Activated B cell treated with CpG ODN at 0.5 μM for 24 hours (primary cell): ENCODE measurements at places on chromosomes 2 and 18.
A peak's percentile ranks its signal among the peaks of the same experiment; 100 is the strongest.

DNA sequence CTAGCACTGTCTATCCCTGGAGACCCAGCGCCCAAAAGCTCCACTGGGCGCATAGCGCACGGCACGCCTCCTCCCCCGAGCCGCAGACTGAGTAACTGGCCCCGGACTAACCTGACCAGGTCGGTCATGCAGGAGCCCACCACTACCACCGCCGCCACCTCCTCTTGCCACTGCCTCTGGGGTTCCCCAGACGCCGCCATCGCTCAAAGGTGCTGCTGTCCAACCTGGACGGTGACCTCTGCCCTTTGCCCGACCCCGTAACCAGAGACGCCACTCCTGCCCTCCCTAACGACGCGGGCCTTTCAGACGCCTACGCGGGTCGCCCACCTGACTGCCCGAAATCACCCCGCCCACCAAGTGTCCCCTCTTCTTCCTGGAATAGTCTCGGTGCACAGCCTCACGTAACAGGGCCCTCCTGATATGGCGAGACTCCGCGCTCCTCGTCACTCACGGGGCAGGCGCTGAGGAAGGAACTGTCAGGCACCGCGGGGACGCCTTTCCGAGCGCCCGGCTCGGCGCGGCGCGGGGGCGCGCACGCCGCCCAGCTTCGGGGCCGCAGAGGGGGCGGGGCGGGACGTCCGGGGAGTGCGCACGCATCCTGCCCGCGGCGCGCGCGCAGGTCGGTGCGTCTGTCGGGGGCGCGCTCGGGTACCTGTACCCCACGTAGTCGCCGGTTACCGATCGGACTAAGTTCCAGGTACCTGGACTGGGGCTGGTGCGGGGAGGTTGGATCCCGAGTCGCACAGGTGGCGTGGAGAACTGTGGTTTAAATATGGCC lies at the start of the genes BABAM2 and RBKS:
TSS of gene BABAM2 (plus strand) at position 584 of the 778 bp plus-strand sequence. CDS start 3,828 bp downstream, outside the sequence.
TSS of gene RBKS (minus strand) at position 242 of the 778 bp plus-strand sequence. CDS start at position 200, 42 bp downstream.
- peak within 1 kb of the TSS; percentile 99 for H3K27ac ChIP-seq
- H3K36me3 ChIP-seq = peaks cover 28% of the 10 kb centered on the region
- peak within 1 kb of the TSS; percentile 99 for H3K4me3 ChIP-seq
- peak; percentile 93 for DNase-seq

GRCh38 chr2:218980735-218981389 lies 4.1 kb downstream of the FEV start:
- H3K4me1 ChIP-seq = peaks cover 32% of the 10 kb centered on the region
- no peaks in the 10 kb centered on the region for H3K36me3 ChIP-seq
- peaks cover 54% of the 10 kb centered on the region for H3K27me3 ChIP-seq
- H3K27ac ChIP-seq = no peak overlapping the region
- peak overlapping the region; percentile 77 for H3K4me3 ChIP-seq
- no peak for DNase-seq

DNA sequence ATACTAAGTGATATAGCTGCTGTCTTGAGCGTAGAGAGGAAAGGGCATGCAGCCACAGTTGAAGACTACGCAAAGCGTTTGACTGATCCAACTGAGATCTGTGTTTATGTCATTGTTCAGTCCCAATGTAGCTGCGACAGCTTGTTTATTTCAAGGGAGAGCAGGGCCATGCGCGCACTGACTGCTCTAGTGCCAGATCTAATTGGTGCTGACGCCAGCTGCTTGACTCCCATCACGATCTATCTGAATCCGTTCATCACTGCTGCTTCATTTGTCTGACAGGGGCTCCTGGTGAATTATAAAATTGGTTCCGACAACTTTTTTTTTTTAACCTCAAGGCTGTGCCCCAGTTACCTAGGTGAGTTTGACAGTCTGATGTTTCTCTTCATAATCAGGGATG lies 75.7 kb downstream of the CHST9 start:
- no peaks in the 10 kb centered on the region for H3K4me1 ChIP-seq
- no peak overlapping the region for H3K27ac ChIP-seq
- H3K27me3 ChIP-seq = no peaks in the 10 kb centered on the region
- H3K4me3 ChIP-seq = no peak overlapping the region
- H3K36me3 ChIP-seq = no peaks in the 10 kb centered on the region

DNA sequence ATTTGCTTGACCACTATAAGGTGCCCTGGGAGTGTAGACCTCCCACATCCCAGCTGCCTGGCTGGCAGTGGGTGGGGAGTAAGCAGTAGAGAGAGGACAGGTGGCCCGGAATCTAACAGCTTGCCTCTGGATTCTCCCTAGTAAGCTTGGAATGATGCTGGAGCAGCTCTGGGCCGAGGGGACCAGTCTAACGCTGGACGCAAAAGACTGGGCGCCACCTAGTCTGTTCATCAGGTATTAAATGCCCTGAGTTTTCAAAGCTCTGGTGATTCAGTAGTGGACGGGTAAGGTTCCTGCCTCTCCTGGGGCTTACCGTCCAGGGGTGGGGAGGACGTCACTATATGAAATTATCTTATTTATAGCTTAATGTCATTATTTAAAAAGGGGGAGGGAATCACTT lies 648 bp upstream of the LYPD6B start:
- no peak overlapping the region for H3K27ac ChIP-seq
- H3K4me1 ChIP-seq = peaks cover 28% of the 10 kb centered on the region
- peak overlapping the region; percentile 56 for H3K4me3 ChIP-seq
- no peaks in the 10 kb centered on the region for H3K36me3 ChIP-seq

GRCh38 chr2:88736437-88736836 lies 45.0 kb downstream of the RPIA start:
- H3K27me3 ChIP-seq = no peaks in the 10 kb centered on the region
- DNase-seq = no peak
- H3K36me3 ChIP-seq = peaks cover 66% of the 10 kb centered on the region
- H3K4me3 ChIP-seq = no peak overlapping the region
- H3K4me1 ChIP-seq = peaks cover 9% of the 10 kb centered on the region

DNA sequence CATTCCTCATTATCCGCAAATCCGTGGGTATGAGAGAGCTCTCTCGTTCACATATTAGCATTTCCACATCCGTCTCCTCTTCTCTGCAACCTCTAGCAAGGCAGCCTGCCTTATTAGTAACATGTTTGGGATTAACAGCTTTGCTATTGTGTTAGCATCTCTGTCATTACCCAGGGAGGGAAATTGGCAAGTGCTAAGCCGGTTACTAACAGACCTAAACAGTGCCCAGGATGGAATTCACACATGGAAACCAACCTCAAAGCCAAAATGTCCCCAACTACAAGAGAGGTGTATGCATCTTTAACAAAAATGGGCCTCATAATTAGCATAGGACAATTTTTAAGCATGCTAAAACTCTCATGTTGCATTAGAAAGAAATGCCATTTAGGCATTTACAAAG lies 309.0 kb upstream of the MEIS1 start:
- H3K27me3 ChIP-seq = no peaks in the 10 kb centered on the region
- no peak for DNase-seq
- H3K27ac ChIP-seq = no peak overlapping the region
- no peak overlapping the region for H3K4me3 ChIP-seq
- no peaks in the 10 kb centered on the region for H3K4me1 ChIP-seq

DNA sequence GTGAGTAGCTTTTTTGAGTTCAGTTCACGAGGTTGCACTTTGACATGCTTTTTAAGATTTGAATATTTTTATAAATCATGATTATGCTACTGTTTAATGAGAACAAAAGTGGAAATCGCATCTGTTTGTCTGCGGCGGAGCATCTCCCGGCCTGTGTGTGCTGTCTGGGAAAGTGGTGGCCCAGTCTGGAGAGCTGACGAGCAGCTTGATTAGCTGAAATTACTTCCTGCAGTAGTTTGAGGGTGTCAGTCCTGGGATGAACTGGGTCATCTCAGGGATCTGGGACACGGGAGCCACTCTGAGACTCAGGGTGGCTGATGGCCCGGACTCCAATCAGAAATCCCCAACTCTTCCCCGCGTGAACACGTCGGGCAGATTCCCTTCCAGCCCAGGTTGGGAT lies 115.9 kb downstream of the KLHL29 start:
- peaks cover 6% of the 10 kb centered on the region for H3K4me1 ChIP-seq
- no peaks in the 10 kb centered on the region for H3K36me3 ChIP-seq
- no peak overlapping the region for H3K27ac ChIP-seq
- H3K4me3 ChIP-seq = no peak overlapping the region

DNA sequence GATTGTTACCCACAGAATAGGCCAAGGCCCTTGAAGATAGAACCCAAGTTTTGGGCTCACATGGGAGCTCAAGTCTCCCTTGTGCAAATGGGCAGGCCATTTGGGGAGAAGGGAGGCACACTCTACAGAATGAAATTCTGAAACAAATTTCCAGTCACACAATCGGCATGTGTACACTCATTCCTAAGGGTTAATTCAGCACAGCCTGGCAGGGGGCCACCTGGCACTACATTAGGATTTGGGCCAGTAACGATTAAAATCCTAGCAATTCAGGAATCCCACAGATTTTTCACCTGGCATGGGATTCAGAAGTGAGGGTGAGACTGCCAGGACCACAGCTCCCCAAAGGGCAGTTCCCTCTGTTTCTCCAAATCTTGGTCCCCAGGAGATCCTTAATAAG lies 46.4 kb downstream of the BMP10 start:
- peak overlapping the region; percentile 68 for H3K27ac ChIP-seq
- H3K36me3 ChIP-seq = peaks cover 84% of the 10 kb centered on the region
- peaks cover 48% of the 10 kb centered on the region for H3K4me1 ChIP-seq

DNA sequence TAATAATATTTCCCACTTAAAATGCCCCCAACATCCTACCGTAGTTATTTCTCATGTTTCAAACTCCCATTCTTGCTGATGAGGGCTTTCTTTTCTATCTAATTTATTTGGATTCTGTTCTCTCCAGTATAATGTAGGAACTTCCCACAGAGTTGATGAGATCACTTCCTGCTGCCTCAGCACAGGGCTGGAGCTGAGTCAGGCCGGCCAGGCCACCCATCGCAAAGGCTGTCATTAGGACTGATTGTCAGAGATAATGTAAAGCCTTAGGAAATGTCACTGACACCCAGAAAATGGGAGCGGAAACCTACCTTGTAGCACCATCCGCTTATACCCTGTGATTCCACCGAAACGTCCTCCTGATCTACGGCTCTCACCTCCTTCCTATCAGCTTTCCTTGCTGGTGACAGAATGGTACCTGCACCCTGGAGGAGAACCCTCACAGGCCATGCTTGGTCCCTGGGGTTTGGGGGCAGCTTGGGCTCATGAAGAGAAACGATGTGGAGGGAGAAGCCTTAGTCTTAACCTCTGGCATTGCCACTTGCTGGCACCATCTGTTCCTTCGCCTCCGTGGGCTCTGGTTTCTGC lies 672.8 kb upstream of the ID2 start:
- H3K36me3 ChIP-seq = no peaks in the 10 kb centered on the region
- no peak overlapping the region for H3K27ac ChIP-seq
- no peak for DNase-seq
- no peak overlapping the region for H3K4me3 ChIP-seq
- peaks cover 22% of the 10 kb centered on the region for H3K27me3 ChIP-seq

GRCh38 chr2:65261676-65262075 lies 34.0 kb downstream of the ACTR2 start:
- H3K27me3 ChIP-seq = no peaks in the 10 kb centered on the region
- peaks cover 13% of the 10 kb centered on the region for H3K4me1 ChIP-seq
- no peak for DNase-seq
- H3K36me3 ChIP-seq = peaks cover 83% of the 10 kb centered on the region
- no peak overlapping the region for H3K4me3 ChIP-seq
